ENCODE measurements at places on chromosomes 6 and 20.

DNA sequence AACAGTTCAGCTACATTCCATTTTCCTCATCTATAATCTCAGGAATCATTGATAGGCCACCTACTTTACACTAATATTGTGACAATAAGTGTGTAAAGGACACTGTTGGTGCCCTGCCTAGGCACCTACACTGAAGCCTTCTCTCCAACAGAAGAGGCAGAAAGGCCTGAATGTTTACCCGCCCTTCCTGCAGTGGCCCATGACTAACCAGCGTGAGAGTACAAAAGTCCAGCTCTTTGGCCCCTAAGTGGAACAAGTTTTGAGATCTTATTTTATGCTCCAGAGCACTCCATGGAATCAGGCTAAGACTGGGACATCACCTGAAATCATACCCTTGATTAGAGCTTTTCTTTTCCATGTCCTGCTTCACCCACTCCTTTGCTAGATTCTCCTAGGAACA, 359.7 kb downstream of the ARHGAP18 start:
- no peak for DNase-seq

- no peak for DNase-seq
Measured at GRCh38 chr20:59429396-59429795, 129.0 kb downstream of the EDN3 start.

- DNase-seq = no peak
Measured at GRCh38 chr20:15708984-15709598, 864.2 kb downstream of the KIF16B start.

DNA sequence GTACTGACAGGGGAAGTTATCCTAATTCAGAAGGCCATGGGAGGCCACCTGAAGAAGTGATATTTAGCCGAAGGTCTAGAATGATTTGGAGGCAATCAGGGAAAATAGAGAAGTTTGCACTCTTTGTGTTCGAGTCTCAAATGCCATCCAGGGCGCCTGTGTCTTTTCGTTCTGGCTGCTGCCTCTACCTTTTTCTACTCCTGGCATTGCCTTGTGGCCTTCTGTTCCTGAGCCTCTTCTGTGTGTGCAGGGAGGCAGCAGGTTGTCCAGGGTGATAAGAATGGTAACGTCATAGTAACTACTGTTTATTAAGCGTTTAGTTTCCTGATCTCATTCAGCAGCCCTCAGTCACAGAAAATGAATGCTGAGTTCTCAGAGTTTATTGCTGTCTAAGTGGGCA, 252.1 kb downstream of the FARS2 start:
- no peak for DNase-seq

DNA sequence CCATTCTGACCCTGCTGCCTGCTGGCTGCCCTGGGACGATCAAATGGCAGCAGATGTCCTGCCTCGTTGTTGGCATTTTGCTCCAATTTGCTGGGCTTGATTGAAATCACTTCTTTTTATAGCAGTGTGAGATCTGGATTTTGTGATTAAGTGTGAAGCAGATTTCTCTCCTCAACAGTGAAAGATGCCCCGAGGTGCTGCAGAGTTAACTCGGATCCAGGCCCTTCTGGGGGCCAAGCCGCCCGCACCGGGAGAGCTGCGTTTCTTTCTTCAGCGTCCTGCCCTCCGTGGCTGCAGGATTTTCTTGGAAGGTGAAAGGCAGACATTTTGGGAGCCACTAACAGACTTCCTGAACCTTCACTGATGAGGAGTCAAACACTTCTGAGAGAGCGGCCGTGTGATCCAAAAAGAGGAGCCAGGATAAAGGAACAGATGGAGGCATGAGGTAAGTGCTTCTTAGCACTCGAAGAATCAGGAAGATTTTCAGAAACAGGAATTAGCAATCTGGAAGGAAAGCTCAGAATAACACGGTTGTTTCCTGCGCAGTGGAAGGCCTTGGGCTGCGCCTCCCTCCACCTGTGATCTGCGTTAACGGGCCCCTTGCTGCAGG, 139.5 kb upstream of the AFDN start:
- no peak for DNase-seq

GRCh38 chr6:53831081-53831869, 36.5 kb downstream of the LRRC1 start:
- no peak for DNase-seq

GRCh38 chr20:54184071-54184470, 10.3 kb upstream of the CYP24A1 start:
- no peak for DNase-seq

- peak; percentile 86 for DNase-seq
Measured at GRCh38 chr6:71080826-71081225, 124.0 kb upstream of the B3GAT2 start.

DNA sequence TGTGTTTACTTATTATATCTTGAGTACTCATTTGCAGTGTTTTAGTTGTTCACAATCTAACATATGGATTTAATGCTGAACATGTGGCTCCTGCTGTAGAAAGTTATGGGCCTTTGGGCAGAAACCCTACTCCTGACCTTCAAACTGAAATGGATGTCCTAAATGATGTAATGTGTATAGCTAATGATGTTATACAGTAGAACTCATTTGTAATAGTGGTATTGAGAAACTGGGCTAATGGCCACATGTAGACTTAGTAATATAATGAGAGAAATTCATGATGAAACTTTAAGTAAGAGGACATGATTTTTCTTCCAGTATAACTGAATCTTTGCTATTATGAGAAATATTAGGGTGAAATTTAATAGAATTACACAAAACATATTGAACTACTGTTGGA, 121.3 kb upstream of the PTPRK start:
- DNase-seq = no peak

DNA sequence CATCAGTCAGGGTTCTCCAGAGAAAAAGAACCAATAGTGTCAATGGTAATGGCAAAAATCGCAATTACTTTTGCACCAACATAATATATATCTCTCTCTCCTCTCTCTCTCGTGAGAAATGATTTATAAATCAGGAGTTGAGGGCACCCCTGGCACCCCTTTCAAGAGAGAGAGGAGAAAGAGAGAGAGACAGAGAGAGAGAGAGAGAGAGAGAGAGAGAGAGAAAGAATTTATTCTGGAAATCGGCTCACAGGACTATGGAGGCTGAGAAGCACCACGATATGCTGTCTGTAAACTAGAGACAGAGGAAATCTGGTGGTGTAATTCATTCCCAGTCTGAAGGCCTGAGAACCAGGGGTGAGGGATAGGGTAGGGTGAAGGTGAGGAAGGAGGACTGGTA, 201.9 kb upstream of the MAP3K7 start:
- no peak for DNase-seq

GRCh38 chr6:24100770-24101155, 25.3 kb upstream of the NRSN1 start:
- no peak for DNase-seq

DNA sequence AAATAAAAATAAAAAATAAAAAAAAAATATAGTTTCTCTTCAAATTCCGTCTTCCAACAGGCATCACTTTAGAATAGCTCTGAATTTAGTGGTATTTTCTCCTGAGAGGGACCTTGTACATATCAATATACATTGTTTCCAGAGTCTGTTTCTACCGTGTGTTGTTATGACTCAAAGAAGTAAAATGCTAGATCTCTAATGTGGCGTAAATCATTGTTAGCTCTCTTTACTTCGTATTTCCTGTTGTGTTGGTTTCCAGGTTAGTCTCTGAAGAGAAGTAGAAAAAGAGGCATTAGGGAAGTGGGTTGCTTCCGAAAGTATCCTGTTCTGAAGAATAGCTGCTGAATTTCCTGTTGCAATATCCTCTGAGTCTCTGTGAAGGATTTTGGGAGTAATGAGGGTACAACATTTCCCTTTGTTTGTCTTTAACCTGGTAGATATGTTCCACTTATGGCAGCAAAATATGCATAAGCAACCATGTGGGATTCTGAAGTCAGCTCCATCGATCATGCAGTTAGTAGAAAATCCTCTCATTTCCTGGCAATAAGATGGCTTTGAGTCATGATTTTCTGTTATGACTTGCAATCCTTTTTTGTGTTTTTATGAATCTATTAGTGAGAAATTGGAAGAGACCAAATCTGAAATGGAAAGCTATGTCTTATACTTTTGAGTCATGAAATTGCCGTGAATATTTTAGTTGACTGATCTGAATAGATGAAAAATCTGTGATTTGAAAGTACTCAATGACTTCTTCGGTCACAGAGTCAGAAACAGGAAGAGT, 42.0 kb upstream of the MCHR2 start:
- DNase-seq = no peak

DNA sequence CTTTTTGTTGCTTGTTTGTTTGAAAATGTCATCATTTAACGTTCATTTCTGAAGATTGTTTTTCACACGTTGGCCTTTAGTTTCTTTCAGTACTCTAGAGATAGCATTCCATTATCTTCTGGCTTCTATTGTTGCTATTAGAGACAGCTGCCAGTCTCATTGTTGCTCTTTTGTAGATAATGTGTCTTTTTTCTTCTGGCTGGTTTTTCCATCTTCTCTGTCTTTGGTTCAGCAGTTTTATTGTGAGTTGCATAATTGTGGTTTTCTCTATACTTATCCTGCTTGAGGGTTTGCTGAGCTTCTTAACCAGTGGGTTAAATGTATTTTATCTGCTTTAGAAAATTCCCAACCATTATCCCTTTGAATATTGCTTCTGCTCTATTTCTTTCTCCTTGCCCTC, 23.2 kb upstream of the AIG1 start:
- no peak for DNase-seq

DNA sequence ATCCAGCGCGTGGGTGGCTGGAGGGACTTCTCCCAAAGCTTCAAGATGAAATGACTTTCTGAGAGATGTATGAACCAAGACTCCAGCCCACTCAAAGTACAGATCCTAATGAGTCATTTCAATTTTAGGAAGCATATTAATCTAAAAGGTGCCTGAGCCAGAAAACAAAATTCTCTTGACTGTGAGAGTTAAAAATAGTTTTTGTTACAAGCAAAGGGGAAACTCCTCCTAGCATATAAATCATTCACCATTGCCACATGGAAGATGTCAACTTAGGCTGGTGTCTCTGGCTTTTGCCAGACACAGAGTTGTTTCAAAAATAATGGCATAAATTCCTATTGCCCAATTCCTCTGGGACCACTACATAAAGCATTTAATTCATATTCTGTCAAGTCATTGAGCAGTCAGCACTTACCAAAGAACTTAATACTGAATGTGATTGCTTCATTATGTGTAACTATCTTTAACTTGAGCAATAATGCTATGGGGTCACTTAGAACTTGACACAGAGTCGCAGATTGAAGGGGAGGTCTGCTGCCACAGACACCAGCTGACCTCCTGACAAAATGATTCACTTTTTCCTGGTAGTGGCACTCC, 280.6 kb downstream of the SLC35F1 start:
- peak; percentile 6 for DNase-seq

DNA sequence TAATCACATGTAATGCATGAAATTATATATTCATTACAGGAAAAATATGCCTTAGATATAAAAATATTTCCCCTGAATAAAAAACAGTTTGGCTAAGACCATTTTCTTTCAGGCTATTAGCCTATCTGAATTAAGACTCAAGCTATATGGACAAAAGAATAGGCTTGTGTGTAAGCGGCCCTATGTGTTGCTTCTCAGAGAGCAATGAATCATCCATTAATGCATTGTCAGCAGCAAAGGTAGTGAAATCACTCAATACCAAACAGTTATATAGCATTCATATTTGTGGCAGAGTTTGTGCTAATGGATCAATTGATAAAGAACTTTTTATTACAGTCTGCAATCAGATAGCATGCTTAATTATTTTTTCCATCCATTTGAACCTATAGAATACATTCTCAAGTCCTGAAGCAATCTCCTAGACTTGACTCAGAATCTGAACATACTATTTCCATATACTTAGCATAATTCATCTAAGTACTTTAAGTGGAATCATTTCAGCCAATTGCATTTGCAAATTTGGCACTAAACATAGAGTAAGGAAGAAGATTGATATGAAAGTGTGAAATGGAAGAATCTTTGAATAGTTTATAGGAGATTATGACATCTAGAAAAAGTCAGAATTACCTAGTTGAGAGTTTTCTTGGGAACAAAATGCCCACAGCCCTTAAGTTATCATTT, 112.2 kb downstream of the ADGRB3 start:
- no peak for DNase-seq

DNA sequence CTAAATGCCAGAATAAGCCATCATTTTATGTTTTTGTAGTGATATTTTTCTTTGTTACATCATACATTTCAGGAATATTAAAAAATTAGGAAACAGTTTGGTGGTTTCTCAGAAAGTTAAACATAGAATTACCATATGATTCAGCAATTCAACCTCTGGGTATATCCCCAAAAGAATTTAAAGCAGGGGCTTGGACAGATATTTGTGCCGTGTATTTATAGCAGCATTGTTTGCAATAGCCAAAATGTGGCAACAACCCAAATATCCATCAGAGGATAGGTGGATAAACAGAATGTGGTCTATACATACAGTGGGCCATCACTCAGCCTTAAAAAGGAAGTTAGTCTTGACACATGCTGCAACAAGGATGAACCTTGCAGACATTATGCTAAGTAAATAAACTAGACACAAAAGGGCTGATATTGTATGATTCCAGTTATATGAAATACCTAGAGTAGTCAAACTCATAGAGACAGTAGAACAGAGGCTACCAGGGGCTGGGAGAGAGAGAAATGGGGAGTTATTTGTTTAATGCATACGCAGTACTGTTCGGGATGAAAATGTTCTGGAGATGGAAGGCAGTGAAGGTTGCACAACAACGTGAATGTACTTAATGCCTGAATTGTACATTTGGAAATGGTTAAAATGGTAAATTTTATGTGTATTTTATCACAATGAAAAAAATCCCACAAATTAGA, 18.9 kb upstream of the TRAF3IP2 start:
- peak; percentile 49 for DNase-seq

- no peak for DNase-seq
Measured at GRCh38 chr6:142612956-142613355, 311.1 kb downstream of the ADGRG6 start.

GRCh38 chr6:165936096-165936495, 231.6 kb downstream of the TBXT start:
- no peak for DNase-seq

GRCh38 chr6:78561015-78561414, 306.3 kb upstream of the IRAK1BP1 start:
- no peak for DNase-seq

GRCh38 chr20:8389381-8390036, 257.4 kb downstream of the PLCB1 start:
- peak; percentile 56 for DNase-seq

DNA sequence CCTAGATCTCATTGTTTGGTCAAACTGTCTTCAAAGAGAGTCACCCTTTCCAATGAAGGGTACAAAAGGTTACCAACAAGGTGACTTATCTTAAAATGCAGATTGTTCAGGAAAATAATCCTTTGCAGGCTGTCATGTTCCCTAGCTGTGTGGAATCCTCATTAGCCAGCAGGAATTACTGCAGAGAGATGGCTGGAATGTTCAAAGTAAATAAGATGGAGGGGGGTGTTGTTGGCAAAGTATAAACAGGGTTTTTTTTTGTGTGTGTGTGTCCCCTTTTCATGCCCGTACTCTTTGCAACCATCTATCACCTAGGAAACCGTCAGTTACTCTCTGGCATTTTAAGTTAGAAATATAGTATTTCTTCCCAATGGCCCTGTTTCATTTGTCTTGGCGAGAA, 6.5 kb downstream of the NEDD9 start:
- DNase-seq = no peak
